ENCODE measurements at places on chromosomes 3 and 15. TPM values are rescaled to one million over a fixed set of nuclear protein-coding genes. Genes with fewer than 3 reads are reported as not detected.

- no peak for DNase-seq
Measured at GRCh38 chr15:77808581-77809177, 176.0 kb upstream of the LINGO1 start.

DPPA4 gene
- total RNA-seq = not detected

CCNB2 gene
- total RNA-seq = 0.40 TPM

OIP5 gene
- not detected for total RNA-seq

OR5K2 gene
- not detected for total RNA-seq

TM4SF4 gene
- total RNA-seq = not detected

DNA sequence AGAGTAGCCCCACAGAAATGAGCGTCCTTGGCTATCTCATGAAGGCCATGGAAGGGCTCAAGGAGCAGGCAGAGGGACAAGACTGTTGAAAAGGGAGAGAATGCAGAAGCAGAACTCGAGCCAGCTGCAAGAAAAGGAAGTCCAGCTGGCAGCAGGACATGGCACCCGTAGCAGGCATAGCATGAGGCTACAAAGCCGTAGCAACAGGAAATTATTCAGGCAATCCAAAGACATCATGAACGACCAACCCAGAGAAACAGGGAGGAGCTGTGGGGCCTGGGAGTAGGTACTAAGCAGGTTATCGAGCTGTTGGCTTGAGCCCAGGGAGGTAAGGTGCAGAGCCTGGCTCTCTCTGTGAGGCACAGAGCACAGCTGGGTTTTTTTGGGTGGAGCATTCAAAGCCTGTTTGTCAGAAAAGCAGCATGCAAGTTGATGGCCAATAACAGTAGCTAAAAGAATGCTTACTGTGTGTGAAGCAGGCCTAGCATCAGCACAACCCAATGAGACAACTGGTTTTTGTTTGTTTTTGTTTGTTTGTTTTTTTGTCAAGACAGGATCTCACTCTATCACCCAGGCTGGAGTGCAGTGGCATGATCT is 144.0 kb upstream of the SMAD3 start:
- peak; percentile 76 for DNase-seq

DNA sequence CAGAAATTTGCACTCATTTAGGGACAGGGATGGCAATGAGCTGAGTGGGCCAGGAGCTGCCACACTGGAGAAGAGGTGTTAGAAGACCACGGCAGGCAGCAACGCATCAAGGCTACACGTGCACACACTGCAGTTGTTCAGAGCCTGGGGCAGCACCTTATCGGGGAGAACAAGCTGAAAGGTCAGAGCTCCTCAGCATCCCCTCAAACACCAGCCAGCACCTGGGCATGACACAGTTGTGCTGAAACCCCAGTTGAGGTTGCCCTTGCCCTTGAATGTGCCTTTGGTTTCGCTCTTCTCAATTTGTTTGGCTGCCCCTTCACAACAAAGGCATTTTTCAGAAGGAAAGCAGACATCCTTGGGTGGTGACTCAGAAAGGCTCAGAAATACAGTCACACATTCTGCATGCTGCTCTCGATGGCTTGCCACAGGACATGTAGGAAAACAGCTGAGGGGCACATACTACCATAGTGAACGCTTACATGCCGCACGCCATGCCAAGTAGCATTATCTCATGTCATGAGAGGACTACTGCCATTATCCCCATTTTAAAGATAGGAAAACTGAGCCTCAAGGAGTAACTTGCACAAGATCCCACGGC is 57.6 kb downstream of the ST8SIA2 start:
- no peak for DNase-seq

CHRM5 gene
- not detected for total RNA-seq

DNA sequence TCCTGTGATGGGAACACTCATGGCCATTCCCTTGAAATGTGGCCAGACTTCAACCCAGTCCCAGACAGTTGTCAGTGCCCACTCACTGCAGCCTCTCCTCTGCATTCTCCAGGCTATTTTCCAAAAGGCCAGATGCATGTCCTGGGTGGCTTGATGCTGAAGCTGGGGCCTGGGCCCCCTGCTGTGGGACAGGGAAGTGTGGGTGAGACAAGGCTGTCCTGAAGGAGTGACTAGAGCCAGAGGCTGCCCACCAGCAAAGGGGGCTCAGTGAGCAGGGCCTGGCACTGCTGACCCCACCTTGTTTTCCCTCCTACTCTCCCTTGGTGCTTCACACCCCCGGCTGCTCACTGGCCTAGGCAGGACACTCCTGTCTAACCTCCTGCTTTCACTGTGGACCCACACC is 11.9 kb downstream of the CISH start:
- DNase-seq = no peak

- no peak for DNase-seq
Measured at GRCh38 chr15:64836023-64836536, 5.6 kb upstream of the PLEKHO2 start.

DNA sequence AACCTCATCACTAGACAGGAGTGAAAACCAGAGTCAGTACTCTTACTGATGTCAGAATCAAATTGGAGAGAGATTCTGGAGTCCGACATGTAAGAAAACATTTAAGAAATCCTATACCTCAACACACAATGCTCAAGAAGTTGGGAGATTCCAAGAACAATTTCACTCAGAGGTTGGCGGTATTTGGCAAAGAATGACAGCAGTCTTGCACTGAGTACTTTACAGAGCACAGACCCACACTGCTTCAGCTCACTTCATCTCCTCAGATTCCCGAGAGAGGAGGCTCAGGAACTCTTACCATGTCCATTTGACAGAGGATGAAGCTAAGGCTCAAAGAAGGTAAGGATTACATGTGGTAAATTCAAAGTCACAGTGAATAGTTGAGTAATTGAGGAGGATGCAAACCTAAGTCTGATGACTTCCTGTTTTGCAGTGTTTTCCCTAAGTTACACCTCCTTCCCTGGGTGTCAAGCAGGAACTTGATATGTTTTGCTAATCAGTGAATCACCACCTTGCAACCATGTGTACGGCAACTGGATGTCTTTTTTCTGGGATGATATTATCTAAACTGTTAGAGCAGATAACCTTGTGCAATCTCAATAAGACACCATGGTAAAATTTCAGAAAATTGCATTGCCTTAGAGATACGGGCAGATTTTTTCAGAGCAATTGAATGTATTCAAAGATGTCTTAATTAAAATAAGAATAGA is 61.3 kb upstream of the MME start:
- no peak for DNase-seq

DNA sequence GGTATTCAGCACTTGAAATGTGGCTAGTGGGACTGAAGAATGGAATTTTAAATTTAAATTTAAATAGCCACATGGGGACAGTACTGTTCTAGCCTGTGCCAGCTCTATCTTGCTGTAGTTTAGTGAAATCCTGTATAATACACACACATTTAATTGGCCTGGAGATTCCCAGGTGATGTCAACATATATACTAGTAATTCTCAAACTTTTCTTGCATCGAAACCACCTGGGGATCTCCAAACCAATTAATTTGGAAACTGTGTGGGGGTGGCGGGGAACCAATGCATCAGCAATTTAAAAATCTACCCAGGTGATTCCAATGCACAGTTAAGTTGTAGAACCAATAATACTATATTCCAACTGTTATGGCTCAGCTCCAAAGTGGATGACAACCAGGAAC is 228.9 kb upstream of the MRPL3 start:
- DNase-seq = no peak

DNA sequence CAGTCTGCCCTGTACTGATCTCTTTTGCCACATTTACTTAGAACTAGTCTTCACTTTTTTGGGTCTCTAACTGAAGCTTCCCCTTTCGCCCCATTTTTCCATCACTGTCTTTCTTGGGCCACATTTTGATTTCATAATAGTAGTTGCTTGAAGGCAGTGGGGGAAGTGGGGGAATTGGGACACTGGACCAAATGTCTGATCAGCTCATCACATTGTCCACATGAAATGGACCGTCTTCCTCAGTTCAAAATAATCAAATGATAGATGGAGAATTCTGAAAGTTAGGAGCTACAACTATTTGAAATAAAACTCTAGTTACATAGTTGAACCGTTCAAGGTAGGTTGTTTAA is 747 bp downstream of the PDCD6IP start:
- DNase-seq = no peak

TGFBR2 gene
- total RNA-seq = 66.7 TPM

DNA sequence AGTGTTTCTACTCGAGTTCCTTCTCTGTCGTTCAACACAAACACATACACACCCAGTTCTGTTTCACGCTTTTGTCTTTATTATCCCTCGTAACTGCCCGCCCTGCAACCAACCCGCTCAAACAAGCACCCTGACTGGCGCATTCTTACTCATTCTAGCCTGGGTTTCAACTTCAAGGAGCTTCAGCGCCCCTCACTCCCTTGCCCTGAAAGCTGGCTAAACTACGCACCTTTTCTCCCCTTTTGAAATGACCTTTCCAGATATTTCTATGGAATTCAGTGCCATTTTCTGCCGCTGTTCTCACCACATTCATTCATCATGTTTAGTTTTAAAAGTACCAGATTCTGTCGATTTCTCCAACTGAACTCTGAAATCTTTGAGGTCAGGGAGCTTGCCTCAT is 653 bp upstream of the MFSD1 start:
- DNase-seq = no peak

TTBK2 gene
- 28.0 TPM for total RNA-seq

GRCh38 chr15:89168316-89168833 is 53.0 kb downstream of the RLBP1 start:
- no peak for DNase-seq

GRCh38 chr3:167031364-167032049 is 348.6 kb downstream of the ZBBX start:
- no peak for DNase-seq

DNA sequence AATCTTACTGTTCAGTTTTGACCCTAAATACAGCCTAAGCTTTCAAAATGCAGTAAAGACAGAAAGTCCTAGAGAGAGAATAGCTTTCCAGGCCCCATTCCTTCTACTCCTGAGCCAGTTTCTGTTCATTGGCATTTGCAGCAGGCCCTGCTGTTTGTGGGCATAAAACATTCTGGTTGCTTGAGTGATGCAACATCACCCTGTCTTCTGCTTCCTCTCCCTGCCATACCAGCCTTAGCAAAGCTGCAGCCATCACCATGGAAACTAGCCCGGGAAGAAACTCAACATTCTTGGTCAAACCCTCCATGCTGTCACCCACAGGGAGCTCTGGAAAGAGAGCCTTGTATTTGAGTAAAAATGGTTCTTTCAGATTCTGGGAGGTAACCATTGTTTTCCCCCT is 325.7 kb downstream of the MAGI1 start:
- no peak for DNase-seq

KLHL6 gene
- total RNA-seq = 2.2 TPM

DNA sequence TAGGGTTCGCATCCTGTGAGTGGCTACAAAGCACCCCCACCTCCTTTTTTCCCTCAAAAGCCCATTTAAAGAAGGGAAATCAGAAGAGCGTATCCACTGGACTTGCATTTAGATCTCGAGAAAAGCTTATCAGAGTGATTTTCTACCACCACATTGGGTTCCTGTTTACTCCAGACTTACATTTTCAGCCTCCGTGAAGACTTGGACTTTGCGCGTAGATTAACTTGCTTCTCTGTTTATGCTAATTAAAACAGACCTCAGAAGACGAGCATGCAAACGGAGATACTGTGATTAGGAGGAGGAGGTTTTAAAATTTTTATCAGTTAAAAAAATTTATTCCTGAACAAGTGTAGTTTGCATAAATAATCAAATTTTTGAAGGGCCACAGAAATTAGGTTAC is 115.7 kb downstream of the AKAP13 start:
- no peak for DNase-seq

GRCh38 chr15:58457466-58457965 is 25.7 kb downstream of the LIPC start:
- no peak for DNase-seq

CTXN2 gene
- not detected for total RNA-seq

UTS2B gene
- not detected for total RNA-seq

ZBTB47 gene
- 202 TPM for total RNA-seq

MAPKAPK3 gene
- 266 TPM for total RNA-seq

- DNase-seq = no peak
Measured at GRCh38 chr3:1017870-1018269, 75.0 kb upstream of the CNTN6 start.

DNA sequence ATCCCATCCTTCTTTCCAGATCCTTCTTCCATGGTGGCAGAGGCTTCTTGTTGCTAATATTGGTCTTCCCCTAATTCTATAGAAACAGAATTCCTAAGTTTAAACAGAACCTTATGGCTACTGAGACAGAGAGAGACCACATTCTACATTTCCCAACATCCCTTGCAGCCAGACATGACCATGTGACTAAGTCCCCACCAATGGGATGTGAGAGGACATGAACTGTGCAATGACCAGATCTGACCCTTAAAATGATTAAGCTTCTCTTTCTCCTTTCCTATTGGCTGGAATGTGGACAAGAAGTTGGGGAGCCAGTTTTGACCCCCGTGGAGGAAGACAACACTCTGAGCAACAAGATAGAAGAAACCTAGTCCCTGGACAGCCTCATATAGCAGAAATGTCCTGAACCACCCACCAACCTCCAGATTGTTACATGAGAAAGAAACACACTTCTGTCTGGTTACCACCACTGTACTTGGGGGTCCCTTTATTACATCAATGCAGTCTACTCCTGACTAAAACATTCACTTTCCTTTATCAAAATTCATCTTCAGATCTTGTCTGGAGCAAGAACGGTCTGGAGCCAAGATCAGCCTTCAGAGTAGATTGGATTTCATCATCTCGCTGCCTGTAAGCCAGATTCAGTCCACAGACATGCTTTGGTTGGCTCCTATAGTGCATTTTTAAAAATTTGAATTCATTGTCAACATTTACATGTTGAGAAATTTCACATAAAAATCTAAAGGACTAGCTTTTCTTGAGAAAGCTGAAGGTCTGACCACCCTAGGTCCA is 183.9 kb downstream of the SHQ1 start:
- DNase-seq = no peak

CPEB1 gene
- 3.1 TPM for total RNA-seq

IRAK2 gene
- total RNA-seq = 1.9 TPM

GRCh38 chr3:52200981-52201679 is 3.2 kb downstream of the ALAS1 start:
- no peak for DNase-seq

DNA sequence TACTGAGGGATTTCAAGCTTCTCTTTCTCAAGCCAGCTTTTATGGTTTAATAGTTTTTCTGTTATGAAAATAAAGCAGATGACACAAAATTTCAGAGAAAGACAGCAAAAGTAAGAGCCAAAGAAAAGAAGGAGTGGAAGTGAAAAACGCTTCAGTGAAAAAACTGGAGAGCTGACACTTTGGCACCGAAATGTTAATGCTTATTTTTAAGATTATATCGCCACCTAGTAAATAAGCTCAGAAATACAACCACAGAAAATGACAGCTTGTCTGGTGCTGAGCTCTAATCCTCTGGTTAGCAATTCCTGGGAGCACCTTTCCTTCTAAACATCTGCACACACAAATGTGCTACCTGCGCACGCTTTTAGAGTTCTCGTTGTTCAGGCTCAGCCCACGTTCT is 101.6 kb downstream of the ZPLD1 start:
- no peak for DNase-seq

- no peak for DNase-seq
Measured at GRCh38 chr3:183912895-183913579, 28.4 kb upstream of the PARL start.

DNA sequence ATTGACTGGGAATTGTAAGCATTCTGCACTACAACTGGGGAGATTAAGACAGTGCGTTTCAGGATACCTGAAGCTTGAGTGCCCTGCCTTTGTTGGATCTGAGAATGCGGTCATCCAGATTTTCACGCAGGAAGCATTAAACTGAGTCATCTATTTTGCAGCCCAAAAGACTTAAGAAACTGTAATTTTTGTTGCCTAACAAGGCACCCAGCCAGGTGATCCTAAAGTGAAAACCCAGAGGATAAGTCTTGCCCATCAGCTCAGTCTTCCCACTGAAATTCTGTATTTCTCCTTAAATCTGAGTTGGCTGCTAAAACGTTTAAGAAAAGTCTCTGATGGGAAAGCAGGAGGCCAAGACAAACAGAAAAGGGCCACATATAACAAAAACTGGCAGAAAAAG is 242.5 kb upstream of the TMCO5A start:
- DNase-seq = no peak

All from cardiac septum (tissue), 1 donor.